Right renal pelvis (tissue), 4 donors: ENCODE measurements at places on chromosomes 4 and X. TPM values are rescaled to one million over a fixed set of nuclear protein-coding genes. Genes with fewer than 3 reads are reported as not detected.

GRCh38 chrX:46686003-46686645, 72.8 kb downstream of the SLC9A7 start:
- no peak for DNase-seq

GRCh38 chr4:113222471-113222870, 173.0 kb downstream of the ANK2 start:
- no peak for DNase-seq

FGFBP2 gene
- polyA plus RNA-seq, result 0.31 TPM

DNA sequence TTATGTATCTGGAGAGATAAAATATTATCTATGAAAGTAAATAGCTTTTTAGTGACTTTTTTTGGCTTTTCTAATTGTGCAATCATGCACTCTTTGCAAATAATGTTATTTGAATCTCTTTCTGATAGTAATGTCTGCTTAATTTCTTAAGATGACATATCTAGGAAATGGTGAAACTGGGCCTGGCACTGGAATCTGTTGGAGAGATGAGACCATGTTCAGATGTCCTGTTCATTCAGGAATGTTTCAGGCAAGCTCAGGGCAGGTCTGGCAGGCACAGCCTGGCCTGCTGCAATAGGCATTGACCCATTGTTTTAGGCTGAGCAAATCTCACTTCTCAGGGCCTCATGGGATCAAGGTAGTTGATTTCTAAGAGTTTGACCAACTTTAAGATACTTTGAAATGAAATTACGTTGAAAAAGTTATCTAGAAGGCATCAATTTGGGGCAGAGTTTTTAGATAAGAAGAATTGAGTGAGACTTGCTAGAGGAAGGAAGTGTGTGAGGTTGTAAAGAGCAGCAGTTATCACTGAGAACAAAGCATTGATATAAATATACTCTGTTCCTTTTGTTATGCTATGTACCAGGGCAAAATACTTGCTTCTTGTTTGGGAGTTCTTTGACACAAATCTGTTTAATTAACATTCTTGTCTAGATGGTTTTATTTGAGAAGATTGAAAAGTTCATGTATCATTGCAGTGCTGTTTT, 133.0 kb upstream of the LEF1 start:
- no peak for DNase-seq

ITM2A gene
- 104 TPM for polyA plus RNA-seq

DNA sequence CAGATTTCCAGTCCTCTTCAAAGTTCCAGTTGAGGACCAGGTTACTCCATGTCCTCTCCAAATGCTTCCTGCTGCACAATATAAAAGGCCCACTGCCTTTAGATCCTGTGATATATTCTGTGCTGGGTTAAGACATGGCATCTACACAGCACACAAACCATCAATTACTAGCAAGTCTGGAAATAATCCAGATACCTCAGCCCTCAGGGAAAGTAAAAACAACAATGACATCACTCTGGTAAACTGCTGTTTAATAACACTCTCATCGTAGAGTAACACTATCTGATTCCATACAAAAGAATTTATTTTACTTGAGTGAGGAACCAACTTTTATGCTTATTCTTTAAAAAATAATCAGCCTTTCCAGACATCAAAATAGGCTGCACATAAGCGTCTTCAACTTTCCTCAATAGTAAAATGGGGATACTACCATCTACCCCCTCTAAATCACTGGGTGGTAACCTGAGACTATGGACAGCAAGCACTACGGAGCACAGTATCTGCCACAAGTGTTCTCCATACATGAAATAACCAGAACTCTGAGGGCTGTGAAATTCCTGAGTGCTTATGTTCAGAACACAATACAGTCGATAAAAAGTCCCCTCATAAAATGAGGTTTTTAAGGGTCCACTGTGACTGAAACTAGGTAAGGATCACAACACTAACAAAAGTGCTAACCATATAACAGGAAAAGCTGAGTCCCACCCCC, 53.4 kb downstream of the ABCG2 start:
- DNase-seq, result no peak

GRCh38 chrX:111652719-111653118, 28.3 kb upstream of the ALG13 start:
- DNase-seq, result no peak

- DNase-seq, result no peak
Observed at GRCh38 chr4:88858752-88859151, 161.1 kb upstream of the NAP1L5 start.

- no peak for DNase-seq
Observed at GRCh38 chrX:6826856-6827255, 291.9 kb upstream of the VCX3A start.

DNA sequence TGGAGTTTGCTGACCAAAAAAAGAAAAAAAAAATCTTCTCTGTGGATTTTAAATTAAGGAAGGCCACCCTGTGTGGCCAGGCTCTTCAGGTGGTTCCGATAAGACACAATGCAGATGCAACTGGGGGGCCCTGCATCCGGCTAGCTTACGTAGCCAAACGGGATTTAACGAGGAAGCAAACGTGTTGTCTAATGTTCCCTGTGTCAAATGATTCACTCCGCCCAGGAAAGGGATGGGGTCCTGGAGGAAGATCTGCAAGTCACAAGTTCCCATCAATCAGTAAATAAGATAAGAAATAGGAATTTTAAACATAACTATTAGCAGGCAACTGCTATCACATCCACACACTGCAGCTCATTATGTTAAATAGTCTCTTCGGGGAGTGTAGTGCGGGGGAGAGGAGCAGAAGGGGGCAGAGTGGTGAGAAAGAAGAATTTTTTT, 216.4 kb upstream of the GYPA start:
- DNase-seq, result no peak

- no peak for DNase-seq
Observed at GRCh38 chrX:151596282-151596681, 32.8 kb downstream of the PASD1 start.

DNA sequence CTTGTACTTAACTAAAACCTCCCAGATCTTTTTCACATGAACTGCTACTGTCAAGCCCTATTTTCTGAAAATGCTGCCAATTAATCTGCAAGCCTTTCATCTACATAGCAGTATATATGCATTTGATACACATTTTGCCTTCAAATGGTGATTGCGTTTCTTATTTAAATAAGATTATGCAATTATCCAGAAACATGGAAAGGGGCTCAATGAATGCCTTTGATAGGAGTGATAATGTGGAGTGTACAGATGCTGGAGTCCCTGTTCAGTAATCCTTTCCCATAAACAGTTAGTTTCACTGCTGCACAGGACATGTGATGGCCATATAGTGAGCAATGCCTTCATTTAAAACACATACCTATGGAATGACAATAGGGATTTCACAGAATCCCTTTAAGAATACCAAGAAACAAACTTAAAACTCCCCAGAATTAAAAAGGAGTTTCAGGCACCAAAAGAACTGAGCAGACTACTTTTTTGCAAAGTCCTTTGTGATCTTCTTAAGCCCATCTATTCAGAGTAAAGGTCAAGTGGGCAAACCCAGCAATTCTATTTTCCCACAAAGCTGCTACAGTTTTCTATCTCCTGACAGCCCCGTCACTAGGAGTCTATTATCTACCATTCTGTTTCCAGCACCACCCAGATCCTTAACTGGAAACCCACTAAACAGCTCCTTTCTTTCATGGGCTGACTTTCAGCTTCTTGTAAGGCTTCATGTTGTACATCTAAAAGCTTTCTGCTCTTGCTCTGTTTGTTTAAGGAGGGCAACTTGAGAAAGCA, 120.3 kb downstream of the UNC5C start:
- no peak for DNase-seq

GRCh38 chr4:11549525-11549924, 120.8 kb upstream of the HS3ST1 start:
- no peak for DNase-seq

MAOB gene
- polyA plus RNA-seq, result 52.0 TPM

DNA sequence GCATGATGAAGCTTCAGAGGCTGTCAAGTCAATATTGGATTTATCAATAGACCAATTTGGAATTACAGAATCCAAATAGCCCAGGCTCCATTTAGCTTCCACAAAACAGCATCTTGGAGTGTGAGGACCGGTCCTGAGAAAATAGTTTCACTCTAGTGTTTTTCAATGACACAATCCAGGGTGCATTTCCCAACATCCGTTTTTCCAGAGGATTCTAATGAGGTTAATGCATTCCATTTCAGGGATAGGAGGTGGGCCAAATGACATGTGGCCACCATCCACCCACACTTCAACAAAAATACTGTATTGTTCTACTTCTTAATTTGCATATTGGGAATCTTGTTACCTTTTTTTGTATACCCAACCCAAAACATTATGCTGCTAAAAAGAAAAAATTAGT, 229.8 kb upstream of the LDB2 start:
- DNase-seq, result no peak

IL13RA2 gene
- polyA plus RNA-seq, result 1.8 TPM
